T-helper 2 cell (primary cell): ENCODE measurements at places on chromosomes 1 and 21.
A peak's percentile ranks its signal among the peaks of the same experiment; 100 is the strongest.

- no peak for DNase-seq
Observed at GRCh38 chr1:232509570-232509969, 120.4 kb downstream of the SIPA1L2 start.

DNA sequence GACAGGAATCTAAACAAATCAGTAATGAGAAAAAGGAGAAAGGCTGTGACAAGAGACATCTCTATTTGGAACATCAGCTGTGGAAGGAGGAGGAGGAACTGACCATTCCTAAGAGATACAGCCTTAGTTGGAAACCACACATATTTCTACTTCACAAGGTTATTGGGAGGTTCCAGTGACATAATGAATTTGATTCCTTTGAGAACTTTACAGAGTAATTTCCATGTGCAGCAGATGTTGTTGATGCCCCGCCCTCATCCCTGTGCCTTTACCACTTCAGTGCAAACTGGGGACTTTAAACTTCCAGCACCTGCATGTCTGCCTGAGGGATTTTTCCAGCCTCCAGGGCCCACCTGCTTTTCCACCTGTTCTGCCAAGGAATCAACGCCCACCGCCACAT, 9.3 kb upstream of the ST6GALNAC5 start:
- no peak for DNase-seq

DNA sequence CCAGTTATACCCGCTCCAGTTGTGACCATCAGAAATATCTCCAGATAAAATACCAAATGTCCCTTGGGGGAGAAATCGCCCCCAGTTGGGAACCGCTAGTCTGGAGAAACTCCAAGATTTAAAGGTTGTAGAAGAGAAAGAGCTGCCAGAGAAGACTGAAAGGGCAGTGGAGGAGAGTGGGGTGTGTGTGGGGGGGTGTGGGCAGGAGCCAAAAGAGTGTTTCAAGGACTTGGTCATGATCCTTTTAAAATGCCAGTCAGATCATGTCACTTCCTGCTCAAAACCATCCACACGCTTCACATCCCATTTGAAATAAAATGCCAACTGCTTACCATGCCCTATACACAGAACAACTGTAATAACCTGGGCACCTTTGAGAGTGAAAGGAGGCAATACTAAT, 3.4 kb upstream of the HEYL start:
- DNase-seq = no peak

DNA sequence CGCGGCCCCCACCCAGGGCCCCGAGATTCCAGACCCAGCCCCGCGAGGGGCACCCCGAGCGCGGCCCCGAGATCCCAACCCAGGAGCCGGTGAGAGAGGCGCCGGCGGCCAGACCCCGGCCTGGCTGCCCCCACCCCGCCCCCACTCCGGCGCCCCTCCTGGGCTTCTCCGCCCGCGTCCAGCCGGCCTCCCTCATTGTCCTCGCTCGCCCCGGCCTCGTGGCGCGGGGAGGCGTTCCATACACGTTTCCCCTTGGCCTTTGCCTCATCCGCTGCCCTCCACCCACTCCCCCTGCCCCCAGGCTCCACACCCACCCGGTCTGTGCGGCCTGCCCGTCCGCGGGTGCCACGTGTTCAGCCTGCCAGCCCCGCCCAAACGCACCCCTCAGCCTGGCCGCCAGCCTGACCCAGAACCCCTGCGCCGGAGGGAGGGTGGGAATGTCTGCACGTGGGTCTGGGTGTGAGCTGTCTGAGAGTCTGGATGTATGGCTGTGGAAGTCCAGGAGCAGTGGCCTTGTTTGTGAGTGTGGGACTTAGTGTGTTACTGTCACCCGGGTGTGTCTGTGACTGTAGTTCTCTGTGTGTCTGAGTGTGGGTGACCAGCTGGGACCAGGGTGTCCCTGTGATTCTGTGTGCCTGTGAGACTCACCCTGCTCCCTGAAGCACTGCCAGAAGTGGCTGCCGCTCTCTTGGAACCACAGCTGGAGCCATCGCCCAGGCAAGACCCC, 681 bp downstream of the B4GALT2 start:
- no peak for DNase-seq

DNA sequence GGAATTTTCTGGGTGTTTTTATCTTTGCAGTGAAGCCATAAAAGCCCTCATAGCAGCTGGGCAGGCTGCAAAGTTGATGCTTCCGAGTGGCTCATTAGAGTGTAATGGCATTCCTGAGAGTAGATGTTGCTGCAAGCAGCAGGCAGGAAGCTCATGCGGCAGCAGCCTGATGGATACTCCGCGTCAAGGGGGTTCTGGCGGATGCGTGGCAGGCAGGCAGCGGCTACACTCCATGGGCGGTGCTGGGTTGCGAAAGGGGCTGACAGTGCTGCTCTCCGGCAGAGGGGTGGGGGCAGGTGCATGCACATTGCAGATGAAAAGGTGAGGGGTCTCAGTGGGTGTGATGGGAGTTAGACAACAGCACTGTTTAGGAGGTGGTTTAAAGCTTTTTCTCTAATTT, 93.2 kb upstream of the AJAP1 start:
- no peak for DNase-seq

DNA sequence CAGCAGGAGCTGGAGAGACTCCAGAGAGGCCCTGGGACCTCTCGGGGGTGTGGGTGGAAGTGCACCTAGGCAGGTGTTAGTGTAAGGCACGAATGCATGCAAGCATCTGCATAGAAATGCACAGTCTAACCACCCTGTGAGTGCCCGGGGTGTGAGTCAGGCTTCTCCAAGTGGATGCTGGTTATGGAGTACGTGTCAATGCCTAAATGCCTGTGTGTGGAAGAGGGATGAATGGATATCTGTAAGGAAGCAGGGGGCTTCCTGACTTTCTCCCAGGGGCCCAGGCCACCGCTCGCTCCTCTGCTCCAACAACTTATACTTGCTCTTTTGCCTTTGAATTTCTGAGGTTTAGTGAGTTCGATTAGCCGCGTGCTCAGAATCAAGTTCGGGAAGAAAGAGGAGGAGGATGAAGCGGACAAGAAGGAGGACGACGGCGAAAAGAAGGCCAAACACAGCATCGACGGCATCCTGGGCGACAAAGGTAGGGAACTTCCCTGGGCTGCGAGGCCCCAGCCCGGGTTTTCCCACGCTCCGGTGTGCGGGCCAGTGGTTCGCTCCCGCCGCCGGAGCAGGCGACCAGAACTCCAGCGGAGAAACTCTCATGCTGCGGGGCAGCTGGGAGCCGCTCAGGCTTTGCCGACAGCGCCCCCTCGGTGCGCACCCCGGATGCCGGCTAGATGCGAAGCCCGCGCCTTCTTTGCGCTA, 5.4 kb downstream of the PAX7 start:
- peak; percentile 24 for DNase-seq

GRCh38 chr1:210978316-210978973, 155.5 kb downstream of the KCNH1 start:
- no peak for DNase-seq

GRCh38 chr1:1021010-1021919, 1.3 kb downstream of the AGRN start:
- DNase-seq = no peak
